Type B pancreatic cell (in vitro differentiated cells): ENCODE measurements at places on chromosomes 5 and 9.

- DNase-seq, result no peak
Measured at GRCh38 chr5:21649969-21650368, 1203.2 kb downstream of the CDH12 start.

- no peak for DNase-seq
Measured at GRCh38 chr5:128252756-128253155, 169.2 kb downstream of the SLC12A2 start.

GRCh38 chr5:41736641-41737040 is 133.6 kb downstream of the OXCT1 start:
- no peak for DNase-seq

DNA sequence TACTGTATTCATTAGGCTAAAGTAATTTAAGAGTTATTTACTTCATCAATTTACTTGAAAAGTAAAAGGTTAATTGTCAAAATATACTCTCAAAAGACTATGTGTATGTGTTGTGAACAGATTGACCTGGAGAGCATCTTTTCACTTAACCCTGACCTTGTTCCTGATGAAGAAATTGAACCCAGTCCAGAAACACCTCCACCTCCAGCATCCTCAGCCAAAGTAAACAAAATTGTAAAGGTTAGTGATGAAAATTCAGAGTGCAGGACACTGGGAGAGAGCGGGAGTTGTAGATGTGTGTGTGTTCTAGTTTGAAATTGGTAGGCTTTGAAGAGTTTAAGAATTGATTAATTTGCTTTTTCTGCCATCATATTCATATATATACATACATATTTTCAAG is 41.9 kb downstream of the KIF2A start:
- no peak for DNase-seq

DNA sequence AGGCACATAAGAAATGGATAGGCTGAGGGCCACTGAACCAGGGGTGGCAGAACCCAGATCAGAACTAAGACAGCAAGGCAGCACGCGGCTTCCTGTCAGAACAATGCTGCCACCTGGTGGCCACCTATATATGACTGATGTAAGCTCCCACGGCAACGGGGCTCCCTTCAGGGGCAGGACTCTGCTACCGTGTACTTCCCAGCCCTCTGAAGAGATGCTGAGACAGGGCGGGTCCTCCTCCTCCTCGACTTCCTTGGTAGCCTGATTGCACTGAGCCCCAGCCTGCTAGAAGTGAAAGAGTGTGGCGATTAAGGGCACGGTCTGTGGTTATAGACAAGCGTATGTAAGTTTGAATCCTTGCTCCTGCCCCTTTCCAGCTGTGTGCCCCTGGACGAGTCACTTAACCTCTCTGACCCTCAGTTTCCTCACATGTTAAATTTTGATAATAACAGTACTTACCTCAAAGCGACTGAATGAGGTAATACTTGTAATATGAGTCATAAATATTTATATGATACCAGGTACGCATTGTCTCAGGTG is 13.3 kb downstream of the RPS14 start:
- DNase-seq, result peak; percentile 87

GRCh38 chr5:19753579-19753978 is 234.4 kb downstream of the CDH18 start:
- DNase-seq, result no peak

- no peak for DNase-seq
Measured at GRCh38 chr5:72141440-72142355, 34.4 kb downstream of the MAP1B start.

DNA sequence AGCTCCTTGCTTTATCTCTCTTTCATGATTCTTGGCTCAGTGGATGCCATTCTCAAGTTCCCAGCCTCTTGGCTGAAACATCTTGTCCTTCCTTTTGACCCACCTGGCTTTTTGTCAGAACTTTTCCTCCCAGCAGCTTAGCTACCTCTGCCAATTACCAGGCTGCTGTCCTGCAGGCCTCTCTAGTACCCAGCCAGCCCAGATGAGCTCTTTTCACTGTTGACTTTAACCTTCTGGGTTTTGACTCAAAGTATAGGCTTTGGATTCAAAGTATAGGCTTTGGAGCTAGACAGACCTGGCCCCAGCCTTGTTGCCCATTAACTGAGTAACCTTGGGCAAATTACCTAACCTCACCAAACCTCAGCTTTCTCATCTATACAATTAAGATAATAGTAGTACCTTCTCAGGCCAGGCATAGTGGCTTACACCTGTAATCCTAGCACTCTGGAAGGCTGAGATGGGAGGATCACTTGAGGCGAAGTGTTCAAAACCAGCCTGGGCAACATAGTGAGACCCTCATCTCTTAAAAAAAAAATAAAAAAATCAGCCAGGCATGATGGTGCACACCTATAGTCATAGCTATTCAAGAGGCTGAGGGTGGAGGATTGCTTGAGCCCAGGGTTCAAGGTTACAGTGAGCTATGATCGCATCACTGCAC is 6.6 kb upstream of the TMEFF1 start:
- no peak for DNase-seq

- DNase-seq, result no peak
Measured at GRCh38 chr9:26169708-26170107, 491.5 kb upstream of the TUSC1 start.

DNA sequence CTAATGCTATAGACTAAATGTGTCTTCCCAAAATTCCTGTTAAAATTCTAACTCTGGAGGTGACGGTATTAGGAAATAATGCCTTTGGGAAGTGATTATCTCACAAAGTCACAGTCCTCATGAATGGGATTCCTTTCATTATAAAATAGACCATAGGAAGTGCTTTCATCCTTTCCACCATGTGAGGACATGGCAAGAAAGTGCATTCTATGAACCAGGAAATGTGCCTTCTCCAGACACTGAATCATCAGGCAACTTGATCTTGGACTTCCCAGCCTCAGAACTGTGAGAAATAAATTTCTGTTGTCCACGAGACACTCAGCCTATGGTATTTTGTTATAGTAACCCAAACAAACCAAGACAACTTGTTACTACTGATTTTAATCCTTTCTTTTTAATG is 582.4 kb upstream of the C9orf72 start:
- DNase-seq, result no peak

GRCh38 chr9:136278894-136279293 is 25.0 kb downstream of the CCDC187 start:
- no peak for DNase-seq

DNA sequence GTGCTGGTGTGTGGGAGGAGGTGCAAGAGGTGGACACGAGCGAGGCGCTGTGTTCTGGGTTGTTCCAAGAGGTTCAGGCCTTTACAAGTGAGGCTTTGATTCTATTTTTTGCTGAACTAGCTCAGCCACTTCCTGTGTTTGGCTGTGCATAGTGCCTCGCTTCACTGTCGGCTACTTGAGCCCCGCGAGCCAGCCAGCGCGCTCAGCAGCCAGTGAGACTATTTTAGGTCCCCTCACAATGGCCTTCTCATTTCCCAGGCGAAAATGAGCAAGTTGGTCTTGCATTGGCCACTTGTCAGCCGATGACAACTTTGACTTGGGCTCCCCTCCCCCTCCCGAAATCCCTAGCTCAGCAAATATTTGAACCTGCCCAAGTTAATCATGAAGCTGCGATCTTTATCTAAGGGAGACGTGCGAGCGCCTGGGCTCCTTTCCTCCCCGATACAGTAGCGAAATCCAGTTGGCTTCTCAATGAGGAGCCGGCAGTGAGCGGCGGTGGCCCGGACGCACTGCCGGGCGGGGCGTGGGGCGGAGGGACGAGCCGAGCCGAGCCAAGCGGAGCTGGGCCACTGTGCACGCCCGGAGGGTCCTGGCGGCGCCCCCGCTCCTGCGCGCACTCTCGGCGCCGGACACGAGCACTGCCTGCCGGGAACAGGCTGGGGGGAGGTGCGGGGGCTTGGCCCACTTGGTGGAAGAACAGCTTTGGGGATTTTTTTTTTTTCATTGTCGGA is 72.6 kb downstream of the PIK3R1 start:
- DNase-seq, result peak; percentile 84

DNA sequence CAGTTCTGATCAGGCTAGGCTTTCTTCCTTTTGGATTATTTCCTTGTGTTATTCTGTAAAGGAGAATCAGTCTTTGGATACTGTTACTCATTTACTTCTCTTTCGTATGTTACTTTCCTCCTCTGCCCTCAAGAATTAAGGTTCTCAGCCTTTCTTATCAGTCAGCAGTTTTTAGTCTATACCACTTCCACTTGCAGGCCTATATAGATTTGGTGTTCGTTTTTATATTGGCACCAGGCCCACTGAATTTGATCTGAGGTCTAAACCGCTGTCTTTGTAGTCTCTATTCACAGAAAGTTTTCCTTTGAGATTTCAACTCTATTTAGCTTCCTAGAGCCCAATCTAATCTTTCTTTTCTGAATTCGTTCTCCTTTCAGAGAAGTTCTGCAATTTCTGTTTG is 62.8 kb downstream of the ERBIN start:
- DNase-seq, result no peak

DNA sequence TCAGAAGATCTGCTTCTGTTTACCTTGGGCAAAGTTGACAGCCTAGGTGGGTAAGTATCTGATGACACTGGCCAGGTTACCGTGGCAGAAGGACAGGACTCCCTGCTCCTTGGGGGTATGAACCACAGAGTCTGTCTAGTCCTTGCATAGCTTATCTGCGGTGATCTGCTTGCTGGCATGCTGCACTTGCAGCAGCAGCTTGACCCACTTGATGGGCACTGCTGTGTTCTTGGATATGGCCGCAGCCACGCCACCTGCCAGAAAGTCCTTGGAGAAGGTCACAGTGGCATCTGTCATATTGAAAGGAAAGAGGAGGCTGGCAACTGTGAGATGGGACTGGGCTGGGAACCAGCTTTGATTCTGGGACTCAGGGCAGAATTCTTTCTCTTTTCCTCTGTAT is 35.9 kb upstream of the POC5 start:
- no peak for DNase-seq

DNA sequence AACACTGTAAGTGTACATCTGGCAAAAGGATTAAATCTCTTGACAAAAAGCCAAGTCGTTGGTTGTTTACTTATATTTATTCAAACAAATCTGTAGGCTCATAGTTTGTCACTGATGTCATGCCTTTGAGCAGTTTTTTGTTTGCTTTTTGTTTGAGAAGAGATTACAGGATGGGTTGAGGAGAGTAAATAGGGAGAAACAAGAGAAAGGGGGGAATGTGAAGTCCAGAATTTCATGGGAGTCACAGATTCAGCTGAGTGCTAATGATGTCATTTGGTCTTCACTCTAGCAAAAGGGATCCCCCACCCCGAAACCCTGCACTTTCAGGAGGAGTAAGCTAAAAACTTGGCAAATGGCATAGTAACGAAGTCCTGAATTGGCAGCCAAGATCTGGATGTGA is 337.4 kb downstream of the GLIS3 start:
- DNase-seq, result no peak

GRCh38 chr5:35488791-35489190 is 128.9 kb upstream of the SPEF2 start:
- no peak for DNase-seq

- DNase-seq, result no peak
Measured at GRCh38 chr5:105677291-105677690, 1993.4 kb downstream of the EFNA5 start.

GRCh38 chr9:106911951-106912350 is 49.0 kb downstream of the ZNF462 start:
- DNase-seq, result no peak
